ENCODE measurements at places on chromosomes 7 and 10.

DNA sequence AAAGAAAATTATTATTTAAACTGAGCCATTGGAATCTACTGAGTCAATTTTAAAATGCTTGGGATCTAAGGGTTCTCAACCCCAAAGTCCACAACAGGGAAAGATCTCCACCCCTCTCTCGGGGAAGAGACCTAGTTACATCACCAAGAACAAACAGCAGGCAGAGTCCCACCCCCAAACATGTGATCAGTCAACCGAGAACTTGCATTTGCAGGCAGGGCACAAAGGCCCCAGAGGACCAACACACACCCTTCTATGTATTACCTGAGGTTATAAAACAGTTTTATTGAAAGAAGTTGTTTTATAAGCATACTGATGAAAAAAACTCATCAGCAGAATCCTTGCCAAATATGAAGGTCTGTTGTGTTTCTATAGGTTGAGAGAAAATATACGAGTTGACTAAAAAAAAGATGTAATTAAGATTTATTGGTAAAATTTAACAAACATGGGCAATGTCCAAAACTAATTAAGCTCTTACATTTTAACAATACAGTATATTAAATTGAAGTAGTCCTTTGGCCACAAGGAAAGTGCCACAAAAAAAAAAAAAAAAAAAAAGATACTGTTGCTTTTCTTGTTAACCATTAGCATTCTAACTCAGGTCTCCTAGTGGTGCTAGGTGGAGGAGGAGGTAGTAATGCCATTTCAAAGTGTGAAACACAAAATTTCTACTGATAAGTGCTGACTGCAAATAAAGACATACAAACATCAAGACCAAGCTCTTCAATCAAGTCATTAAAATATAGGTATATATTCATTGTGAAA lies 975 bp upstream of the USP54 start:
- DNase-seq: no peak

- DNase-seq: no peak
These were observed 5.0 kb downstream of the FOXP2 start for GRCh38 chr7:114419441-114420272.

GRCh38 chr10:97553575-97554031 lies 19.0 kb upstream of the ANKRD2 start:
- DNase-seq: peak; percentile 45

- DNase-seq: no peak
These were observed 58.5 kb upstream of the EXOC6 start for GRCh38 chr10:92789786-92790185.

DNA sequence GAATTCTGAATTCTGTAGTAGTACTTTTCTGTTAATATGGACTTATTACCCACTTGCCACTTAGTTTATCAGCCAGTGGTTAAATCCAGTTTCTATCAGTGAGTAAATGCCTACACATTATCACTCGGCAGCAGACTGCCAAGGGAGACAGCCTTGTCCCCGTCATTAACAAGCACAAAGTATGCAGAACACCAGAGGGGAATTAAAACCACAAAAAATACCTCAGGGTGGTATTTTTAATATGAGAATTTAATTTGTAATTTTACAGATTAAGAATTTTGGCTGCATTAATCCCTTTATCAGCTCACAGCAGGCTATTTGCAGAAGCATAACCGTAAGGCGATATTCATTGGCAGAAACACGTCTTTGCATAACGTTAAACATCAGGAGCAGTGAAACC lies 150.0 kb upstream of the FZD1 start:
- no peak for DNase-seq

- no peak for DNase-seq
These were observed 300.0 kb upstream of the NRG3 start for GRCh38 chr10:81575036-81575435.

- DNase-seq: no peak
These were observed 322.7 kb downstream of the GFRA1 start for GRCh38 chr10:115950320-115950719.

DNA sequence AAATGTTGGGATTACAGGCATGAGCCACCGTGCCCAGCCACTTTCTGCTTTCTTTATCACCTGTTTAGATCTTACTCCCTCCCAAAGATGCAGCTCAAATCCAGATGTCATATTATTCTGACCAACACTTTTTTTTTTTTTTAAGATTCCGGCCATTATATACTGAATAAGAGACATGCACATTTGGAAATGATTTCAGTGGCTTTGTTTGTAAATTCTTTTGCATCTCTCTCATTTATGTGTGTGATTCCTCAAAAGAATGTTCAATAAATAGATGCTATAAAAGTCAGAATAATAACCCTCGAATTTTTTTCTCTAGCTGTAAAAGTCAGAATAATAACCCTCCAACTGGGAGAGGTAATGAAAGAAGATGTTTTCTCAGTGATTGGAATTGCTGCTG lies 25.4 kb downstream of the HECW1 start:
- no peak for DNase-seq

DNA sequence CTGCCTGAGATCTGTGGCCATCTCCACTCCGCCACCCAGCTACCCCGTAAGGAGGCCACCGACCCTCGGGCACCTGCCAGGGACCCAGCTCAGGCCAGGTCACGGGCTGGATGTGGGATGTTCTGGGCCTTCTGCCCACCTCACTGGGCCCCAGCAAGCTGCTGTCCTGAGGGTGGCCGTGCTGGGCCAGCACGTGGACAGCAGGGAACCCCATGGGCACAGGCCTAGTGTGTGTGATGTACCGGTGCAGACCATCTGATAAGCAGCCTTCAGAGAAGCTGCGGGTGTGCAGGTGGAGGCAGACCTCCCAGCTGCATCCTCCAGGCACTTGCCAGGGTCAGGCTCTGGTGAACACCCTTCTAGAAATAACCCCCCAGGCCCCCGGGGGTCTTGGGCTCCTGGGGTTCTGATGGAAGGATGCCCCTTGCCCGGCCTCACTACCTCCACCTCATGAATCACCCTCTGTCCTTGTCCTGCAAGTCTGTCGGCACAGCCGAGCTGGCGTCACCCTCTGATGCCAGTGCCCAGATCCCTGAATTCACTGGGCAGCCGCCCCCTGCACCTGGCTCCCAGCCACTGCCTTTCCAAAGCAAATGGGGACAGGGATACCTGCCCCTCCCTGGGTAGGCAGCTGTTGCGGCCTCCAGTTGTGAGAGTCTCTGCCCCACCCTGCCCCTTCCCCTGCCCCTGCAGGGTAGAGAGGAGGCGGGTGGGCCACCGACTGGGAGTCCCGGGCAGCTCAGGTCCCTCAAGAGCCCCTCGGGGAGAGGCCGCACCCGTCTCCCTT lies 139.8 kb downstream of the FAM53B start:
- no peak for DNase-seq

DNA sequence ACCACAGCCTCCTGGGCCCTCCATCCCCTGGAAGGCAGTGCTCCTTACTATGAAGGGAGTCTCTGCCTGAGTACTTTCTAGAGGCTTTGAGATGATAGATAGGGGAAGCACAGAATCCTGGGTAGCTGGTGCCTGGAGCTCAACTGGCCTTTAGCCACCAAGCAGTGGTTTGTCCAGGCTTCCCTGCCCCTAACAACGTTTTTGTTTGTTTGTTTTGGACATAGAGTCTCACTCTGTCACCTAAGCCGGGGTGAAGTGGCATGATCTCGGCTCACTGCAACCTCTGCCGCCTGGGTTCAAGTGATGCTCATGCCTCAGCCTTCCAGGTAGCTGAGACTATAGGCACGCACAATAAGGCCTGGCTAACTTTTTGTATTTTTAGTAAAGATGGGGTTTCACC lies 289.4 kb downstream of the PLXNA4 start:
- no peak for DNase-seq

DNA sequence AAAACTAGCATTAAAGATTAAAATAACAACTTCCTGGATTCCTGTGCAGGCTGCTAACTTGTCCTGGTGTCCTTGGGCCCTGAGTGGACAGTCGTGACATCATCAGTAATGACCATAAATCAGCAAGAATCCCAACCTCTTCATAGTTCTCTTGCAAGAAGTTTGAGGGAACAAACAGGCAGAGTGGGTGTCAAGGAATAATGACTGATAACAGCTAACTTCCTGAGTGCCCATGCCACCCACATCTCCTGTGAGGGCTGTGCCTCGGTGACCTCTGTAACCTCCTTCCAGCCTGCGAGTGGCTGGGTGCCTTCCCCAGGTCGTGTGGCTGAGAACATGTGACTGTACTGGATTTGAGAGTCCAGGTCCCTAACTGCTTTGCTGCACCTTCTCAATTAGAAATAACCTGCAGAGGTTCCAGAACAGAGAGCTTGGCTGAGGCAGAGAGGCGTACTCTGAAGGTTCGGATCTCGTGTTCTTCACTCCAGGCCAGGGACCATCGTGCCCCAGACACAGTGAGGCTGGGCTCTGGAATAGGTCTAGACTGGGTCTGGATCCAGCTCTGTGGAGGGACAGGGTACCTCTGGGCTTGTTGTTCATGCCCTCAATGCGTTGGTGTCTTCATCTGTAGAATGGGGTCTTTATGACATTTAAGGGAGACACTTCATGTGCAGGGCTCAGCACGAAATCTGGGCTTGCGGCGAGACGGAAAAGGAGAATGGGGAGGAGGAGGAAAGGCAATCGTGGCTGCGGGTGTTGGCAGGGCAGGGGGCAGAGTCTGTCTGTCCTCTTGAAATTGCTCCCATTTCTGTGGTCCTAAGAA lies 313.1 kb upstream of the ZNF32 start:
- DNase-seq: no peak

GRCh38 chr7:99720800-99721595 lies 14.0 kb downstream of the CYP3A7 start:
- no peak for DNase-seq

DNA sequence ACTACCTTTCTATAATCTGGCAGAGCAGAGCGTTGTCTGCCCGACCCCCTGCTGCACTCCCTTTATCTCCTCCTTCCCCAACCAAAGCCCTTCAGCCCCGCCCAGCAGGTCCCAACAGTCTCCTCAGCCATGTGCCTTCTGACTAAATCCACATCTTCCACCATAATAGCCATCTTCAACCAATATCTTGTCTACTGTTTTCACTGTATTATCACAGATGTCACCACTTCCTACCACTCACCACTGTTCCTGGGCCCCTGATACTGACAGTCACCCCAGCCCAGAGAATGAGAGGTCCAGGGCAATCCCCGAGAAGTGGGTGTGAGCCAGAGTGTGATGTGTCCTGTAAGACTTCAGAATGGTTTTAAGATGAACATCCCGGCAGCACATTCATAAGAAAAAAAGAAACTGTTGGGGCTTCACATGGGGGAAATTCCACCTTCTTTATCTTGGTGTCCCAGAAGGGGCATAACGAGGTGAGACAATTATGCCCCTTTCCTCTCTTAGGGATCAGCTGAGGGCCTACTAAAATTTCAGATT lies 25.3 kb downstream of the CCDC6 start:
- DNase-seq: no peak

GRCh38 chr10:124768791-124769190 lies 22.9 kb downstream of the EEF1AKMT2 start:
- DNase-seq: no peak

GRCh38 chr10:77291596-77292505 lies 345.8 kb downstream of the KCNMA1 start:
- no peak for DNase-seq

GRCh38 chr10:129942019-129942277 lies 22.1 kb downstream of the EBF3 start:
- no peak for DNase-seq

DNA sequence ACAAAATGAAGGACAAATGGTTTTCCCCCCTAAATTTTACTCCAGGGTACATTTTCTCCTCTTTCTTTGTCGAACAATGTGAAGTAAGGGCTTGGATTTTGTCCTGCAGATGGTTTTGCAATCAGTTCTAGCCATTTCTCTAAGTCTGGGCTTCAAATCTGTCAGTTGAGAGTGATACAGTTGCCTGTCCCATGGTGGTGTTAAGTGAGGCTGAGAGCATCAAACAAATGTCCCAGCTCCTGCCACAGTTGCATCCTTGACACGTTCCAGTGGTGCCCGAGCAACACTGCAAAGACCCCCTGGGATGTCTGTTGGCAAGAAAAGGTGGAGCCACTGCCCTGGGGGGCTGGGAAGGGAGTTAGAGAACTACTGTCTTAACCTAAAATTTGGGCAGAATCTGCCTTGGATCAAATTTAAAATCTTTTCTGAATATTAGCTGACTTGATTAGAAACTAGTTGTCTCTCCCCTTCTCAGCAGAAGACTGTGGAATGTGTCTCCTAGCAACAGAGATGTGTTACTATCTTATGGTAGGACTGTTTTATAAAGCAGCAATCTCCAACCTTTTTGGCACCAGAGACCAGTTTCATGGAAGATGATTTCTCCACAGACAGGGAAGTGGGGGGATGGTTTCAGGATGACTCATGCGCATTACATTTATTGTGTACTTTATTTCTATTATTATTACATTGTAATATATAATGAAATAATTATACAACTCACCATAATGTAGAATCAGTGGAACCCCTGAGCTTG lies 102.0 kb upstream of the STEAP1B start:
- no peak for DNase-seq

DNA sequence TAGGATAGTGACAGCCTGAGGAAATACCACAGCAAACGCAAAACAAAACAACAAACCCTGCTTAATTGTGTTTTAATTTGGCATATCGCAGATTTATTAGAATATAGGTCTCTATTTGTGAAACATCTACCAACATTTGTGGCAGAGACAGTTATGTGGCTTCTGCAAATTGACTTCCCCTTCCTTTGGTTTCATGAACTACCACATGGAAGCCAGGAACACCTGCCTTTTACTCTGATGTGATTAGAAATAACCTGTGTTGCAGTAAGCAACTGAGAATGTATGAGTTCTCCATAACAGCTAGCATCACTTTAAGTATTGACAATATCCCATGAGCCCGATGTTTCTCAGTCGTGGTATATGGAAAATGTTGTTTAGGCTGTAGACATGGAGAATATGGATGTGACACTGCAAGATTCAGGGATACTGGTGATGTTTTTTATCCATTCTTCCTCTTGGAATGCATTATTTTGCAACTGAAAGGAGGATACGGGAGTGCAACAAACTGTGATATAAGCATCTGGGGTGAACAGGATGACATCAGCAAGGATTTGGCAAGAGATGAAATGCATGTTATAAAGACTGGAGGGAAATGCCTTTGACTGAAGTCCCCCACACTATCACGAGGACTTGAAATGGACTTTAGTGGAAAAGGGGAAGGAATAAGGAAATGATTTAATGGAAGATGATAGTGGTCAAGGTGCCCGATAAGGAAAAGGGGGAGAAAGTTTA lies 95.9 kb downstream of the CUBN start:
- DNase-seq: no peak

DNA sequence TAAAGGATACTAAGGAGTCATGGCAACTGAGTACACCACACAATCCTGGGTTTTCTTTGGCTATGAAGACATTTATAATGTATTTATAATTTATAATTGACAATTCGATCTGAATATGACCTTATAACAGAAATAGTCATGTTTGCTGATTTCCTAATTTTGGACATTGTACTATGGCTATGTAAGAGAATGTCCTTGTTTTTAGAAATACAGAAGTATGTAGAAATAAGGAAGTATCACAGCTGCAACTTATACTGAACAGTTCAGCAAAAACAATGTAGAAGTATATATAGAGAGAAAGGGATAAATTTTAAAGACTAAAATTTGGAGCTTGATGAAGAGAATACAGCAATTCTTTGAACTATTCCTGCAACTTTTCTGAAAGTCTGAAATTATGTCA lies 32.6 kb downstream of the PRLHR start:
- DNase-seq: no peak

- DNase-seq: no peak
These were observed 50.4 kb downstream of the CPEB3 start for GRCh38 chr10:92240289-92241157.

DNA sequence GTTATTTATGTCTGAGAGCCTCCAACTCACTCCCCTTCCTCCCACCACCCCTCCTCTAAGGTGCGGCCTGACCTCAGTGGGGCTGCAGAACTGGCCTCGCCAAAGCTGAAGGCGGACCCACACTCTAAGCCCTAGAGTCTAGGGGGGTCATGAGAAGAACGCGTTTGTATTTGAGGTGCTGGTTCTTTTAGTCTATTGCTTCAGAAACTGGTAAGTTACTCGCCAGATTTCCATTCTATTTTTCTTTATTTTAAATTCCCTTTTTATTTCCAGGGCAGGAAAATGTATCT lies 357.5 kb downstream of the DNAJB6 start:
- no peak for DNase-seq
